ENCODE measurements at places on chromosomes 7 and 10.

- DNase-seq, result no peak
Observed at GRCh38 chr10:86659161-86659691, 4.9 kb downstream of the OPN4 start.

DNA sequence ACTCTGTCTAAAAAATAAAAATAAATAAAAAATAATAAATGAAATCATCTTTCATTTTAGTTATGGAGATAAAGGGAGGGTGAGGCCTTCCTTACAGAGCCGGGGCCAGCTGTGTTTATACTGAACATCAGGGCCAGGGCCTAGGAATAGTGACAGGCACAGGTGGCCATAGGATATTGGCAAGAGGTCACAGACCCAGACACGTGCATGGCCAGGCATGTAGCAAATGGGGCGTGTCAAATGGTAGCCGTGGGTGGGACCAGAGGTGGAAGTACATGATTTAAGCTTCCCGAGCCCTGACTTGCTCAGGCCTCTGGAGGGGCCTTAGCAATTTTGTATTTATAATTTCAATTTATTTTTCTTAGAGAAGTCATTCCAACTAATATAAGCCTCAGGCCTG lies 353.0 kb downstream of the ANKRD30A start:
- DNase-seq, result no peak

GRCh38 chr10:90424730-90425129 lies 433.1 kb downstream of the HTR7 start:
- DNase-seq, result no peak

GRCh38 chr7:76048668-76048988 lies 722 bp downstream of the MDH2 start:
- no peak for DNase-seq

GRCh38 chr10:104099269-104099668 lies 13.6 kb upstream of the COL17A1 start:
- DNase-seq, result no peak

DNA sequence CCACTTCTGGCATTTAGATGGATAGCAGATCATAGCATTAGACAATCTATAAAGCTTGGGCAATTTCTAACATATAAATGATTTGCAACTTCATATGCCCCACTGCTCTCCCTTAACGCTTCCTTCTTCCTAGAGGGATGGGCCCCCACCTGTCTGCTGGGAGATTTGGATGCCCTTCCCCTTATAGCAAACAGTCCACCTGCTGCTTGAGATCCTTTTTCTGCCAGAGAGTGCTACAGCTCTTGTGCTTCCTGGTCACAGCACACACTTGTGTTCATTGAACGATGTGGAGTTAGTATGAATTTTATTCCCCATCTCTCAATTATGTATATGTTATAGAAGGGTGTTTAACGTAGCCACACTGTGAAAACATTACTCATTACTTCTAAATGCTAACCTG lies 10.4 kb upstream of the PCGF5 start:
- DNase-seq, result no peak

GRCh38 chr7:116097365-116098009 lies 66.9 kb upstream of the TFEC start:
- DNase-seq, result no peak

DNA sequence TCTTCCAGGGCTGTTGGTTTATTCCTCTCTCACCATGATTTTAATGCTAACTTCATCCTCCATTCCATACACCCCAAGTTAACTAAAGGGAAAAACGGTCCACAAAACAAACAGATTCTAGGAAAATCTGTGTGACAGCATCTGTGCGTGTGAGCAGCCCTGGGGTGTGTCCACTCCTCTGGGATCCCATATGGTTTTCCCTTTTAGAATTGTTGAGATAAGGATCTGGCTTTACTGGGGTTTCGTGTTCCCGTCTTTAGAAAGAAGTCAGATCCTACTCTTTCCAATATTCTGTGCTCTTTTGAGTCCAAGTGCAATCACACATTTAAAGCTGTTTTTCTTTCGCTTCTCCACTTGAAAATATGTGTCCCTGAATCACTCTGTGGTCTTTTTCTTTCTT lies 257.1 kb downstream of the KLF6 start:
- DNase-seq, result no peak

DNA sequence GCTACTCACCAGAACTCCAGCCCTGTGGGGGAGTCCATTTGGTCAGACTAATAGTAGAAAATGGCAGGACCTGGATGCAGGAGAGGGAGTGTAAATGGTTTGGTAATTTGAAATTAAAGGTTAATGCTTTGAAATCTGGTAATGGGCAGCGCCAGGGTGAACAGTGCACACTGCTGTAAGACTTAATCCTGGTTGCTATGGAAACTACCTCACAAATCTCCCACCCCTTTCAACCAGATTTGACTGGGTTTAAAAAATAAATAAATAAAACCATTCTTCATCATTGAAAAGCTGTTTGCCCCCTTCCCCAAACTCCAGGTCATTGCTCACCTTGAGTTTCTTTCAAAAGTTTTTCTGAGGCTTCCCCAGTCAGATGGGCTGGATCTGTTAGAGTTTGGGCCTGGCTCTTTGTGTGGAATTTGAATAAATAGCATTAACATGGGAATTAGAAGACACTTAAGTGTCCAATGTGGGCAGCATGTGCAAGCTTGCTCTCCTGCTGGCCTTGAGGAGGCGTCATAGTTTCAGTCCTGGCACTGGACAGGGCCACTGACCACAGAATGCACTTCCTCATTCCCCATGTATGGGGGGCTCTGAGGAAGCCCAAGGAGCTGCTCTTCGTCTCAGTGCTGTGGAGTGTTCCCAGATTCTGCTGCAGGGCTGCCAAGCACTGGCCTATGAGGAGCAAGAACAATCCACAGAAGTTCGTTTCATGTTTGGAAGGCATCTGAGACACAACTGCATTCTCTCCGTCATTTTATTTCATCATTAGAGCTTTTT lies 90.7 kb downstream of the LRRC4 start:
- DNase-seq, result no peak

DNA sequence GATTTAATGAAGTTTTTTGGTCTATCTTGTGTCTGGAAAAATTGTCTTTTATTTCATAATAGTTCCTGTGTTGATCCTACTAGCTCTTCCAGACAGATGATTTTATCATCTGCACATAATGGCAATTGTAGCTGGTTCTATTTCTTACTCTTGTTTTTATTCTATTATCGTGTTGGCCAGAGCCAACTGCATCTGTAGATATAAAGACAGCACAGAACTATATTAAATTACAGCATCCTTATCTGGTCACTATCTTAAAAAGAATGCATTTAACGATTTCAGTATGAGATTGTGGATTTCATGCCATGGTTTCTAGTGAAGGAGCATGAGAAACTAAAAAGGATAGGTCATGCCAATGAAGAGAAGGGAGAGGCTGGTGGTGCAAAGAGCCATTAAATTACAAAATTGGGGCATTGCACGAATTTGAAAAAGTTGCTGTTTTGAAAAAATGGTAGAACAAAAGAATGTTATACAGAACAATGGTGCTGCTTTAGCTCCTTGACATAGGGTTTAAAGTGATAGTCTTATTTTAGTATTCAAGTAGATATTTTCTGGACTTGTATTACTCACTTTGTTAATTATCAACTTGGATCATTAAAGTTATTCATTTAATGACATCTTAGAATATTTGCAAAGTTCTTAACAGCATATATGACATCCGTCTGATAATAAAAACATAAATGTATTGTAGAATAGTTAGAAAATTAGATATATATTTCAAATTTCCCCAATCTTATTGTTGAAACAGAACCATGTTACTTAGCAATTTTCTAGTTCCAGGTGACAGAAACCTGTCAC lies 1250.3 kb downstream of the REEP3 start:
- DNase-seq, result no peak

- DNase-seq, result no peak
Observed at GRCh38 chr7:18828260-18828993, 289.0 kb downstream of the TWIST1 start.
